ENCODE measurements at places on chromosomes 16 and 17. TPM values are rescaled to one million over a fixed set of nuclear protein-coding genes. Genes with fewer than 3 reads are reported as not detected.

GRCh38 chr16:88087517-88087877, 136.3 kb downstream of the BANP start:
- no peak for DNase-seq

GRCh38 chr16:83733301-83733700, 74.5 kb upstream of the HSBP1 start:
- peak; percentile 77 for DNase-seq

Gene CRYBA1
- not detected for total RNA-seq

- DNase-seq, result no peak
These were observed 45.9 kb upstream of the GNAO1 start for GRCh38 chr16:56145369-56145768.

Gene WFDC1
- total RNA-seq, result not detected

DNA sequence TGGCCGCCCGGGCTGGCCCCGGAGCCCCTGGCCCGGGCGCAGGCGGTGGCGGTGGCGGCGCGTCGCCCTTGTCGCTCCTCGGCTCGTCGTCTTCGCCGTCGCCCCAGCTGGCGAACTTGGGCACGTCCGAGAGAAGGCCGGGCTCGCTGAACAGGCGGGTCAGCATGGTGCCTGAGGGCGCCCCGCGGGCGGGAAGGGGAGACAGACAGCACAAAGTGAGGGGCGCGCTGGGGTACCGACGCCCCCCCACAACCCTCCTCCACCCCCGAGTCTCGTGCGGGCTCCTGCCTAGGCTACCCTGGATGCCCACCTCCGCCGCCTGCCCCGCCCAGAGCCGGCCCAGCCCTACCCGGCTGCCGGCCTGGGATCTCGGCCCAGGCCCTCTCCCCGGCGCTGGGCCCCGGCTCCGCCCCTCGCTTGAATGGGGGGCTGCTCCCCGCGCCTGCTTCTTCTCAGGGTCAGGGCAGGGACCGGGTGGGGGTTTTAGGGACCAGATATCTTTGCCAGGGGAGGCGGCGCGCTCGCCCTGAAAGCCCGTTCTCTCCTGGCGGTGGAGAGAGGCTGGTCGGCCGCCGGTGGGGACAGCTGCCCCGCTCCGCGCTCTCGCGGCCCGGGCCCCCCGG, 1.2 kb downstream of the NEUROD2 start:
- no peak for DNase-seq

GRCh38 chr16:89277049-89277448, 59.5 kb downstream of the ZNF778 start:
- DNase-seq, result no peak

DNA sequence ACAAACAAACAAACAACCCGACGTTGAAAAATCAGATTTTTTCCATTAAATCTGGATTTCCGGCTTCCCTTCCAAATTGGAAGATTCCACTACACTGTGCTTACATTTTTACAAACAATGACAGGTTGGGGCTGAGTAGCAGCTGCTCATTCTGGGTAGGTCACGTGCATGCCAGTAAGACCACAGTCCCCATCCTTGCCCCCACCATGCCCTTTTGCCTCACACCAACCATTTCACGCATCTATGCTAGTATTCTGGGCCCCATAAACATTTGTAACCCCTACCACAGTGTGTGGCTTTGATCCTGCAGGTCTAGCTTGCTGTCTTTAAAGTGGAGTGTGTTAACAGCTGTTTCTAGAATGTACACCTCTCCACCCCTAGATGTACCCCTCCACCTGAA, 366.1 kb downstream of the XYLT1 start:
- DNase-seq, result no peak

DNA sequence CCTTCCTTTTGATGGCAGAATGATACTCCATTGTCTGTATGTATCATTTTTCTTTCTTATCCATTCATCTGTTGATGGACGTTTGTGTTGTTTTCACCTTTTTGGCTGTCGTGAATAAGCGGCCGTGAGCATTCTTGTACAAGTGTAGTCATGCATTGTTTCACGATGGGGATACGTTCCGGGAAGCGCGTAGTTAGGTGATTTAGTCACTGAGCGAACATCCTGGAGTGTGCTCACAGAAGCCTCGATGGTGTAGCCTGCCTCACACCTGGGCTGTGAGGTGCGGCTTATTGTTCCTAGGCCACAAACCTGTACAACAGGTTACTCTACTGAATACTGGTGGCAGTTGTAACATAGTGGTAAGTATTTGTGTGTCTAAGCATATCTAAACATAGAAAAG, 136.5 kb downstream of the CMIP start:
- DNase-seq, result no peak

DNA sequence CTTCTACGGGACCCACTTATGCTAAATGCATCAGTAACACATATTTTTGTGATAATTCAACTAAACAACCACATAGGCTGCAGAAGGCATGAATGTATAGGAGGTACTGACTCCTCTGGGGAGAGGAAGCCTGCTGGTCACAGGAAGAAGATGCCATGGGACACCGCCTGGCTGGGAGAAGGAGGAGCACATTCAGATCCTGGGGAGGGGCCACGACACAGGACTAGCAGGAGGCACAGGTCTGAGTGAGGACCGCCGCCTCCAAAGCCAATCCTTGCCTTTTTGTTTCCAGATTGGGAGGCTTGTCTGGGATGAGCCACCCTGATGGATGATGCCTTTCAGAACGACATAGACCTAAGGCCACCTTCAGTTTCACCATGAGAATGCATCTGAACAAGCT, 34.6 kb downstream of the MBTPS1 start:
- DNase-seq, result no peak

- DNase-seq, result no peak
These were observed 671 bp upstream of the EDC4 start for GRCh38 chr16:67872131-67872630.

GRCh38 chr16:962366-962765, 8.4 kb downstream of the LMF1 start:
- no peak for DNase-seq

GRCh38 chr17:66661411-66662256, 173.3 kb upstream of the CACNG5 start:
- peak; percentile 72 for DNase-seq

Gene NPIPB13
- 0.12 TPM for total RNA-seq

GRCh38 chr17:50946891-50947781, 81.0 kb upstream of the TOB1 start:
- no peak for DNase-seq

DNA sequence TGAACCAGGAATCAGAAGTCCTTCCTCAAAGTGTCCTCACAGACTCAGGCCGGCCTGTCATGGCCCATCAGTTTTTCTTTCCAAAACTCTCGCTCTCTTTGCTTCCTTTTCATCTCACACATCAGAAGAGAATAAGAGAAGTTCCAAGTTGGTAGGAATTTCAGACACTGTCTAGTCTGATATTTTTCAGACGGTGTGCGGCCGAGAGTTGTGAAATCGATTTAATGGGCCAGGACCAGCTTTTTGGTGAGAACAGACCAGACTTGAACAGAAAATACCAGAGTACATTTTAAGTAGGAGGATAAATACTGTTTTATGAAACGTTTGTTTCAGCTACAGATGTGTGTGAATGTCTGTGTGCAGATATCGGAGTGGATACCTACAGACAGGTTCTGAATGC, 24.8 kb upstream of the RCVRN start:
- DNase-seq, result no peak

- peak; percentile 24 for DNase-seq
These were observed 7.0 kb downstream of the ATPAF2 start for GRCh38 chr17:18031955-18032354.

DNA sequence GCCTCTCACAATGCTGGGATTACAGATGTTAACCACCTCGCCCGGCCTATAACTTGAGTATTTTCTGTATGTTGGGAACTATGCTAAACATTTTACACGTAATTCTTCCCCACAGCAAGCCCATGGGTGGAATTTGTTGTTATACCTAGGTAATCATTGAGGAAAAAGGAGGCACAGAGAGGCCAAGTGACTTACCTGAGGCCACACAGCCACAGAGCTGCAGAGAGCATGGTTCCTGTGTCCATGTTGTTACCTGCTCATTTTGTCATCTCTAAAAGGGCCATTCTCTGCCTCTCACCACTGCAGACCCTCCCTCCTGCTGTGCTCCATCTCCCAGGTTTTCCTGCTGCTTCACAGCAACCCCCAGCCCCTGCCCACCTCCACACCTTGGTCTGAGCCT, 135.5 kb downstream of the ABCC1 start:
- DNase-seq, result no peak

- DNase-seq, result no peak
These were observed 49.3 kb upstream of the FBXO47 start for GRCh38 chr17:39016193-39017153.

GRCh38 chr17:29165800-29166506, 14.2 kb downstream of the MYO18A start:
- no peak for DNase-seq

DNA sequence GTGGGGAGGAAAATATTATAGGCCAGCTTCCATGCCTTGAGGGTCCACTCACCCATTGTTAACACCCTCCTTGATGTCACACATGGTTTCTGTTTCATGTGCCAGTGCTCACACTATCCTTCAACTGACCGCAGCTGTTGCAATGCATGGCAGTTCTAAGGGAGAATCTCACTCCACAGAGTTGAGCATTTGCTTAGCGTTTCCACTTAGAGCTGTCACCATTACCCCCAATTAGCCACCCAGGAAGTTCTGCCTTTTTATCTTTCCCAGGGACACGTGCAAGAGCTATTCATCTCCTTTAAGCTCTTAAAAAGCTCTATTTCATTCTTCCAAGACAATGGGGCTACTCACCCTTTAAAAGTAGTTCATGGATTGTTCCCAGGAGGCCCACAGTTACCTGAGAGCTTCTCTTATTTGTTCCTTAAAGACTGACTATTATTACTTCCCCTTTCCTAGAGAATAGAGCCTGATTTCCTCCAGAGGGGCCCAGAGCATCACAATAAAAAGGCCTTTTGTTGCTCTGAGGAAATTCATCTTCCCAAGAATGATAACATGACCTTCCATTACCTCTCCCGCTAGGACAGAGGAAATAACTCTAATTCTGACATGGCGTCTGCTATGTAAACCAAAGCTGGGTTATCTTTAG, 126.8 kb downstream of the CACNG3 start:
- no peak for DNase-seq

DNA sequence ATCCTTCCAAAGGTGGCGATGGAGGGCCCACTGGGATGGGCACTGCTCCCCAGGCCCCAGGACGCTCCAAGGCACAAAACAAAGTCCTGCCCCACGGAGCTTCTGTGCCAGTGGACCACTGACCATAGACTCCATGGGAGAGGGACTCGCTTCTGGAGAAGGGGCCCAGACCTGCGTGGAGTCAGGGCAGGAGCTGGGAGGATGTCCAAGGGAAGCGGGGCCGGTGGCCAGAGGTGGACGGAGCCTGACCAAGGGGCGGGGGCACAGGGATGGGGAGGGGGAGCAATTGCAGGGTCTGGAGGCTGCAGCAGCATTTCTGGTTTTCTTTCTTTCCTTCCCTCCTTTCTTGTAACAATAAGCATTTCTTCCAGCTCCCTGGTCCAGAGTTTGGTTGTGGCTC, 14.1 kb downstream of the KCNJ12 start:
- DNase-seq, result no peak

GRCh38 chr17:46841561-46842379, 9.6 kb upstream of the WNT9B start:
- no peak for DNase-seq

- no peak for DNase-seq
These were observed 79.8 kb downstream of the PITPNC1 start for GRCh38 chr17:67456889-67457288.

Gene HIC1
- total RNA-seq, result 14.2 TPM

DNA sequence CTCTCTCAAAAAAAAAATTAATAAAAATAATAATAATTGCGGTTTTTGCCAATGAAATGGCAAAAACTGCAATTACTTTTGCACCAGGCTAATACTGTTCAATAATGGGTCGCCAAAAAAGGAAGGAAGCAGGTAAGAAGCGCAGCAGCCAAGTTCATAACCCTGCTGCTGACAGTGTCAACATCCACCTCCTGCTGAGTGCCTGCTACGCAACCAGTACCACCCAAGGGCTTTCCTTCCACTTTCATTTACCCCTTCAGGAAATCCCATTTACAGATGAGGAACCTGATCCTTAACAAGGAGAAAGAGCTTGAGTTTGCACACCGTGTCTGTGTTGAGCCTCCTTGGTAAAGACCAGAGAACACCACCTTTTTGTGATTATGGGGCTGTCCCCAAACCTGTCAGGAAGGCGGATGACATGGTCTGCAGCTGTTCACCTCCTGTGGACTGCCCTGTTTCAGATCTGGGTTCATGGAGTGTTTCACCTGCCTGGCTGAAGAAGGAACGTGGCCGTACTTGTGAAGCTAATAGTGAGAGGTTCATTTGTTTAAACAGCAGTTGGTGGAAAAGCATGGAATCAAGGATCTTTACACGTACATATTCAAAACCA, 378.0 kb downstream of the SLC39A11 start:
- DNase-seq, result no peak

GRCh38 chr16:17453364-17454038, 17.3 kb downstream of the XYLT1 start:
- DNase-seq, result no peak

Gene MGAT5B
- 4.9 TPM for total RNA-seq

DNA sequence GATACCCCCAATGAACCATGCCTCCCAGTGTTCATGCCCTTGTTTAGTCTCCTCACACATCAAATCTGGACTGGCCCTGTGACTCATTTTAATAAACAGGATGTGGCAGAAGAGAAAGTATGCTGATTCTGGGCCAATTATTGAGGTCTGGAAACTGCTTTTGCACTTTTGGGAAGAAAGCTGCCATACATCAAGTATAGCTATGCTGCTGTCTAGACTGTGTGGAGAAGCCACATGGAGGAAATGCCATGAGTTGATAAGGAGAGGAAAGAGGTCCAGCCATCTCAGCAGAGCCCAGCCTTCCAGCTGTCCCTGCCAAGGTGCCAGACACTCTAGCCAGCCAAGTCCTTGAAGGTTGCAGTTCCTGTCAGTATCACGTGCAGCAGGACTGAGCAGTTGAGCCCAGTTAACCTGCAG, 16.7 kb downstream of the RPRML start:
- DNase-seq, result peak; percentile 65

Gene SLC43A2
- 2.5 TPM for total RNA-seq

DNA sequence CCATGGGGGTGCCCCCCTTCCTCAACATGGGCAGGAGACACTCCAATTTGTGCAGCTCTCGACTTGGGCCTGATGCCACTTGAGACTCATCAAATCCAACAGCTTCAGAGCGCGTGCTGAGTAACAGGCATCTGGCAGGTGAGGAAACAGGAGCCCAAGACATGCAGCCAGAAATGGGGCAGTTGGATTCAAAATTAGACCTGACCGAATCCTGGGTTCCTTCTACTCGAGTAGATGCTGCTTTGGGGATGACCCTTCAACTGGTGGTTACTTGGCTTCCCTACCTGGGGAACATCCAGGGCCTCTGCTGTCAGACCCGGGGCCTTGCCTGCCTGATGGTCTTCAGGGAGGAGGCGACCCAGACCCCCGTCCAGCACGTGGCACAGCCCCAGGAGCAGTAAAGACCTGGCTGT, 488 bp upstream of the NTN3 start:
- DNase-seq, result no peak
